ENCODE measurements at places on chromosomes 12 and 14. TPM values are rescaled to one million over a fixed set of nuclear protein-coding genes. Genes with fewer than 3 reads are reported as not detected.

DNA sequence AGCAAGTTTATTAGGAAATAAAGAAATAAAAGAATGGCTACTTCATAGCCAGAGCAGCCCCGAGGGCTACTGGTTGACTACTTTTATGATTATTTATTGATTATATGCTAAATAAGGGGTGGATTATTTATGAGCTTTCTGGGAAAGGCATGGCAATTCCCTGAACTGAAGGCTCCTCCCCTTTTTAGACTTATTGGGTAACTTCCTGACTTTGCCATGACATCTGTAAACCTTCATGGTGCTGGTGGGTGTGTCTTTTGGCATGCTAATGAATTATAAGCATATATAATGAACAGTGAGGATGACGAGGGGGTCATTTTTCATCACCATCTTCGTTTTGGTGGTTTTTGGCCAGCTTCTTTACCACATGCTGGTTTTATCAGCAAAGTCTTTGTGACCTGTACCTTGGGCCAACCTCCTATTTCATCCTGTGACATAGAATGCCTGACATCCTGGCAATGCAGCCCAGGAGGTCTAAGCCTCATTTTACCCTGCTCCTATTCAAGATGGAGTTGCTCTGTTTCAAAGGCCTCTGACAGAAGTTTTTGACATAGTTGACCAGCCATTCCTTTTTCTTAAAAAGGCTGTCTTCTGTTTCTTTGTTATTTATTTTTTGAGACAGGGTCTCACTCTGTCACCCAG lies 11.1 kb upstream of the PTGES3 start:
- DNase-seq: no peak
- H3K4me1 ChIP-seq: no peaks in the 10 kb centered on the region
- H3K4me3 ChIP-seq: no peak overlapping the region
- no peak overlapping the region for H3K27ac ChIP-seq

GRCh38 chr12:76375939-76376338 lies 27.7 kb upstream of the BBS10 start:
- no peak for DNase-seq
- no peak overlapping the region for H3K4me3 ChIP-seq
- H3K27ac ChIP-seq: no peak overlapping the region
- no peaks in the 10 kb centered on the region for H3K27me3 ChIP-seq

DNA sequence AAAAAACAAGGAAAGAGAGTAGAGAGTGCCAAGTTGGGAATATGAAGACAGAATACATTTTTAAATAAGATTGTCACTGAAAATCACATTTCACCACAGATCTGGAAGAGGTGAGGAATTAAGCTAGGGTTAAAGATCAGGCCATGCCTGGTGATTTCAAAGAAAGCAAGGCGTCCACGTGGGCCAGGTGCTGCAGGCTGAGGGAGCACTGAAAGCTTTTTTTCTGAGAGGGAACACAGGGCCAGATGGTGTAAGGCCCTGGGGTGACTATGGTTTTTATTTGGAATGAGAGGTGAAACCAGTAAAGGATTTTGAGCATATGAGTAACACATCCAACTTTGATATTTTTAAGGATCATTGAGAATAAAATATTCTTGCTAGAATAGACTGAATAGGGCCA lies 20.9 kb downstream of the SYT1 start:
- DNase-seq: no peak
- H3K27me3 ChIP-seq: no peaks in the 10 kb centered on the region
- H3K4me3 ChIP-seq: no peak overlapping the region
- no peaks in the 10 kb centered on the region for H3K4me1 ChIP-seq

DNA sequence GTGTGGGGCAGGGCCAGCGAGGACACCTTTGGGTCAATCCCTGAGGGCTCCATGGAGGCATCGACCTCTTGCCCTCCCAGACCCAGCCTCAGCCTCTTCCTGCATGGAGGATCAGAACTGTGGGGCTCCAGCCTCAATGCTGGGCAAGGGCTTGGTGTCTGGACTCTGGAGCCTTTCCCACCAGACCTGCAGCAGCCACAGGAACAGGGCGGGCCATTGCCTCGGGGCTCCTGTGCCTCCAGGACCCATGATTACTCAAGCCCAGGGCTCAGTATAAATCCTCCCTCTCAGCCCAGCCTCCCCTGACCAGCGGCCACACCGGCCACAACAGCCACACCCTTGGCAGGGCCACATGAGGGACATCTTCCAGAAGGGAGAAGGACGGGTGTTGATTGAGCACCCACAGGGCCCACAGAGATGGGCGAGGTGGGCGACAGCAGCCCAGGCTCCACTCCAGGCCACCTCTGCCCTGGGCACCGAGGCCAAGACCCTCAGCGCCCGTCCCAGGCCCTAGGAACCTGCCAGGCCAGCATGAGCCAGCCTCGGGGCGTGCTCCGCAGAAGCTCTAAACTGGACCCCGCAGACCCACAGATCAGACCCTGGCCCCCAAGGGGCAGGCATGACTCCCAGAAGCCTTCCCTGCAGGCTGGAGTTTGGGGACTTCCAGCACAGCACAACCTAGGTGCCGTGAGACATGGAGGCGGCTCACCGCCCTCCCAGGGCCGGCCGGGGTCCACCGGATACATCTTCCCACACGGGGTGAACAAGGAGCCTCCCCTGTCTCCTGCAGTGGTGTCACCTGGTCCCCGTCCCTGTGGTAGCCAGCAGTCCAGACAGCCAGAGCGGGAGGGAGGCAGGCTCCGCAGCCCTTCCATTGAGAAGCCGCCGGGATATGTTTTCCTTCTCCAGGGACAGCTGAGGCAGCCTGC lies 25.1 kb downstream of the NCOR2 start:
- no peak overlapping the region for H3K4me3 ChIP-seq
- no peaks in the 10 kb centered on the region for H3K27me3 ChIP-seq
- no peaks in the 10 kb centered on the region for H3K36me3 ChIP-seq

DNA sequence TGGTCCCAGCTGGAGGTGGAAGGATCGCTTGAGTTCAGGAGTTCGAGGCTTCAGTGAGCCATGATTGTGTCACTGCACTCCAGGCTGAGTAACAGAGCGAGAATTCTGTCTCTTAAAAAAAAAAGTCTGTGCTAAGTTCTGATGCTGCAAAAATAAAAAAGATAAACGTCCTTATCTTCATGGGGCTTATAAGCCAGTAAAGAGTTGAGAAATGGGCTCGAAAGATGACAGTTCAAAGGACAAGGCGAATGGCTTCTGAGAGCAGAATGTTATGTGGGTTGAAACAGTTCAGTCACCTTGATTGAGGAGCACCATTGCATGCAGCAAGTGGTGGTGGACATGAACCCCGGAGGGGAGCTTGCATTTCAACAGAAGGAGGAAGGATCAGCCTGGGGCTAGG lies 4.7 kb downstream of the TSPAN9 start:
- H3K27ac ChIP-seq: no peak overlapping the region
- DNase-seq: no peak
- H3K36me3 ChIP-seq: no peaks in the 10 kb centered on the region
- H3K4me3 ChIP-seq: no peak overlapping the region
- peaks cover 39% of the 10 kb centered on the region for H3K4me1 ChIP-seq
- H3K27me3 ChIP-seq: no peaks in the 10 kb centered on the region

GRCh38 chr14:56482310-56482911 lies 97.2 kb upstream of the TMEM260 start:
- no peaks in the 10 kb centered on the region for H3K27me3 ChIP-seq
- no peaks in the 10 kb centered on the region for H3K36me3 ChIP-seq
- no peak overlapping the region for H3K4me3 ChIP-seq
- no peak overlapping the region for H3K27ac ChIP-seq
- peak; percentile 22 for DNase-seq

DNA sequence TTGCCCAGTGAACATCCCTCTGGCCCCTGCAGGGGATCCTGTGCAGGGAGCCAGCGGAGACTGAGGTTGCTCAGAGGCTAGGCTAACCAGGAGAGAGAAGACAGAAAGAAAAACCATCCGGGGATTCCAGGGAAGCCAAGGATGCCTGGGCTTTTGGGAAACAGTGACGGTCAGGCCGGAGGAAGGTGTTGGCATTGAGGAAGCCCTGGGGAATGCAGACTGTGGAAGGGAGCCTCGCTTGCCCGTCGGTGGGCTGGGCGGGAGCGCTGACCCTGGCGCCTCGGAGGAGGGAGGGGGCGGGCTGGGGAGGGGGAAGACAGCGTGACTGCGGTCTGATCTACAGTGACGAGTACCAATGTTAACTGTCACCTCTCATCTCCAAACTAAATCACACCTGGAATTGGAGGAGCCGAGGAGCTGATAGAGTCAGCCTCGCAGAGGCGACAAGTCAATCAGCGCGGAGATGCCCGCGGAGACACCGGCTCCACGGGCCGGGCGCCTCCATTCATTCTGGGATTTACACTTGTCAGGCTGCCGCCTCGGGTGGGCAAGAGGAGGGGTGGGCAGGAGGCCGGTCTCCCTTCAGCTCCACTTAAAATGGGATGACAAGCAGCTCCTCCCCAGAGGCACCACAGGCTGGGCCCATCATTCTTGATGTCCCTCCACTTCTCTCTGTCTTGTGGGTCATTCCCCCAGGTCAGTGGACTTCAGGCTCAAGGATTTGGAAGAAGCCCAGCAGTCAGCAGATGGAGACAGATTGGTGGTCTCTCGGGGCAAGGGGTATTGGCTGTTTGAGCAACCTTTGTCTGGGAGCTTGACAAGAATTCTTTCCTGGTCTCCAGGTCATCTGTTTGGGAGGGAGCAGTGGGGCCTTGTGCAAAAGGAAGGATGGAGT lies 20.4 kb upstream of the GPATCH2L start:
- DNase-seq: no peak
- H3K27me3 ChIP-seq: peaks cover 54% of the 10 kb centered on the region
- no peak overlapping the region for H3K27ac ChIP-seq
- no peak overlapping the region for H3K4me3 ChIP-seq

DNA sequence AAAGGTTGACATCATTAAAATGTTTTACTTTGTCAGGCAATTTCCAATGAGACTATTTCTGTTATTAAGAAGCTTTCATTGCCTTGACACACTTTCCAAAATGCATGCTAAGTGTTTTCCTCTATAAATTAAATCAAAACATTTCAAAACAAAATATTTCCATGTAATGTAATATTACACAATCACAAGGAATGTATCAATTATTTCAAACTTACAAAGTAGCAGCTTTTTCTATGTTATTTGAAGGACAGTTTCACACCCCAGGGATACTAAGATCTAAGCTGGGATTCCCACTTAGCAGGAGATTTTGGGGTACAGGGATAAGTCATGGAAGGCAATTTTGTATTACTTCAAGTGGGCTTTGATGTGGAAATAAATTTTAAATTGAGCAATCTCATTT lies 144.9 kb downstream of the FOXG1 start:
- no peaks in the 10 kb centered on the region for H3K27me3 ChIP-seq
- DNase-seq: no peak
- H3K36me3 ChIP-seq: no peaks in the 10 kb centered on the region
- no peaks in the 10 kb centered on the region for H3K4me1 ChIP-seq
- no peak overlapping the region for H3K4me3 ChIP-seq

GRCh38 chr12:126424696-126425095 lies 1359.5 kb downstream of the AACS start:
- H3K27ac ChIP-seq: no peak overlapping the region
- no peak for DNase-seq
- no peak overlapping the region for H3K4me3 ChIP-seq

DNA sequence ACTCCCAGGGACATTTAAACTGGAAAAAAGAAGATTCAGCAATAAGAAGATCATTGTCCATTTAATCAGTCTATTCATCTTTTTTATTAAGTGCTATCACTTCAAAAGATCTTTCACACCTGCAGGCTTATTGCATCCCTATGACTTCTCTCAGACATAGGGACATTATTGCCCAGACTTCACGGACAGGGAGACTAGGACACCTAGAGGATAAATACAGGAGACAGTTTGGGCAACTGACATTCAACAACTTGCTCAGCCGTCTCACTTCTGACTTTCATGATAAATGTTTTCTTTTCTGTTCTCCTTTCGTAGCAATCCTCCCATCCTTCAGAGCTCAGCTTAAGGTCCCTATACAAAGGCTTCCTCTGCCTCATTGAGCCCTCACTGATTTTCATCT lies 84.3 kb downstream of the TMEM30B start:
- no peak overlapping the region for H3K4me3 ChIP-seq
- no peak overlapping the region for H3K27ac ChIP-seq
- H3K36me3 ChIP-seq: no peaks in the 10 kb centered on the region
- H3K27me3 ChIP-seq: peaks cover 8% of the 10 kb centered on the region

- H3K27ac ChIP-seq: no peak overlapping the region
- no peaks in the 10 kb centered on the region for H3K36me3 ChIP-seq
- no peak overlapping the region for H3K4me3 ChIP-seq
- DNase-seq: peak; percentile 73
- H3K27me3 ChIP-seq: no peaks in the 10 kb centered on the region
- no peaks in the 10 kb centered on the region for H3K4me1 ChIP-seq
Observed at GRCh38 chr12:90940872-90941499, 14.0 kb downstream of the CCER1 start.

DNA sequence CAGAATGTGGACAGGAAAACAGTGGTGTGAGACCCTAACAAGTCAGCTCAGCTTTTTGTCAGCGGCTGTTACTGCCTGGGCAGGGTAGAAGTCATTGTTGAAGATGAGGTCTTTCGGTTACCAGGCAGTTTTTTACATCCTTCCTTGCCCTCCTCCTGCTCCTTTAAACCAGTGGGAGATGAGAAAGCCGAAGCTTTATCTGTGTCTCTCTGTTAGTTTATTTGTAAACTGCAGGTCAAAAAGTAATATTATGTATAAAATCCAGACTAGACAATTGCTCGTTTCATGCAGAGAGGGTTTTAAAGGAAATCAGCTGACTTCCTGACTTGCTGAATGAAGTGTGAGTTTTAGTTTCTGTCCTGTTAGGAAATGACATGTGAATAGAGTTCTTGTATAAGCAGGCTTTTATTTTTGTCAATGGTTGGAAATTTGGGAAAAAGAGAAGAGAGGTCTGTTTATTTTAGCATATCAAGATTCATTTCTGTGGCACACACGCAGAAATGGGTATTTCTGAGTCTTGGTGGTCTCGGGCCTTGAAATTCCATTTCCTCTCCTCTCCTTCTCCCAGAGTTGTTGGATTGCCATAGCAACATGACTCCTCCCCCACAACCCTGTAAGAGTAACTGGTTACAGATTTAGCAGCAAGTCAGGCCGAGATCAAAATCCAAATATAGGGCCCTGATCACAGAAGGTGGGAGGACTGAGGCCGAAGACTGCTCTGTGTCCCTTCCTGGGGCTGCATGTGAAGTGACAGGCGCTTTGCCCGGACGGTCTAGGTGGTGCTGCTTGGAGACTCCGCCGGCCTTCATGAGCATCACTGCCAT lies 60.8 kb downstream of the SAMD4A start:
- H3K36me3 ChIP-seq: no peaks in the 10 kb centered on the region
- peak overlapping the region; percentile 83 for H3K27ac ChIP-seq
- H3K4me1 ChIP-seq: peaks cover 34% of the 10 kb centered on the region
- peak; percentile 61 for DNase-seq
- H3K4me3 ChIP-seq: no peak overlapping the region

DNA sequence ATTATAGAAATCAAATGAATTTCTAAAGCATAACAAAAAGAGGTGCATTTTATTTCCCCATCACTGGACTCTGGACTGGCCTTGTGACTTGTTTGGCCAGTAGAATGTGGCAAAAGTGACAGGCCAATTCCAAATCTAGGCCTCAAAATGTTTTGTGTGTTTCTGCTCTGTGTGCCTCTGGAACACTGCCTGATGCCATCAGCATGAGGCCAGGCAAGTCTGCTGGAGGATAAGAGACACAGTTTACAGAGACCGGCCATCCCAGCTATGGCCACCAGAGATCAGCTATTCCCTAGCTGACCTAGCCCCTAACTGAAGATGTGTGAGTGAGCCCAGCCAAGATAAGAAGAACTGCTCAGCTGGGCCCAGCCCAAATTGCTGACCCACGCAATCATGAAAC lies 32.9 kb downstream of the ASCL1 start:
- H3K4me3 ChIP-seq: no peak overlapping the region
- no peak overlapping the region for H3K27ac ChIP-seq
- no peaks in the 10 kb centered on the region for H3K4me1 ChIP-seq
- no peaks in the 10 kb centered on the region for H3K36me3 ChIP-seq

RNFT2 gene
- 2.9 TPM for total RNA-seq

ESR2 gene
- 1.00 TPM for total RNA-seq

PZP gene
- total RNA-seq: 0.08 TPM

TAS2R8 gene
- total RNA-seq: not detected

All from hepatocyte (in vitro differentiated cells).